ENCODE measurements at places on chromosomes 7 and 10.

GRCh38 chr7:151488096-151488495 is 31.6 kb downstream of the RHEB start:
- DNase-seq = no peak

DNA sequence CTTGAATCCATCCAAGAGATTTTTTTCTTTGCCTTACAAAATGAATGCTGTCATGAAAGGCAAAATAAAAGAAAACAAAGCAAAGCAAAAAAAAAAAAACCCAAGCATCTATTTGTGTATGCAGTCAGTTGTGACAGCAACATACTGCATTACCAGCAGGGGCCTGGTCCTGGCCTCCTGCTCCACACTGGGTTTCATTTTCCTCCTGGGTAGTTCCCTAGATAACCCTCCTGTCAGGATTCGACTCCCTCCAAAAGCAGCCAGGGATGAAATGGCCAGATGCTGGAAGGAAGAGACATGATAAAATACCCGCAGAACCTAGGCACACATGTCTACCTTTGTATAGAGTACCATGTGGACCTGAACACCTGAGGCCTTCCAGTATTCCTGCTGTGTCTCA is 148.6 kb downstream of the NRCAM start:
- no peak for DNase-seq

- DNase-seq = no peak
These were observed 15.2 kb downstream of the GRK5 start for GRCh38 chr10:119222537-119222936.

DNA sequence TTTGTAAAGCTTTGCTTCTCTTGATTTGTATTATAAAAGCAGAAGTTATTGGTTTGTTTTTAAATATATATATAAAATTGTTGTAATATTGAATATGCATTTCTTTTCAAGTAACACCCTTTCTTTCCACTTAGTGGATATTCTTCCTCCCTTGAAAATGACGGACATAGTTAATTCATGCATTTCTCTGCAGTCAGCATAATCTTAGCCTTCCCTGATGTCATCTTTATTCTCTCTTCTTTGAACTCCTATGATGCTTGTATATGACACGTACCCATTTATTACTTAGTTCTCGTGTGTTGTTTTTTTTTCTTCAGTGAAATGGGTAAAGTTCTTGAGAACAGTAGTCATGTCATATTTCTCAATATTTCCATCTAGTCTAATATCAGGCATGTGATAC is 191.2 kb downstream of the MDFIC start:
- DNase-seq = no peak

All from stimulated activated CD4-positive, alpha-beta T cell treated with anti-CD3 and anti-CD28 coated beads, Interleukin-1b, Interleukin-23, amount 100 ng/mL, for 1 hour (primary cell).